ENCODE measurements at places on chromosomes 13 and 19. TPM values are rescaled to one million over a fixed set of nuclear protein-coding genes. Genes with fewer than 3 reads are reported as not detected.

GJA3 gene
- 0.74 TPM for total RNA-seq

ARGLU1 gene
- total RNA-seq = 97.2 TPM

OXGR1 gene
- total RNA-seq = not detected

RFPL4AL1 gene
- total RNA-seq = not detected

MBOAT7 gene
- total RNA-seq = 71.0 TPM

ZFP82 gene
- total RNA-seq = 7.8 TPM

KISS1R gene
- total RNA-seq = 1.0 TPM

CEACAM7 gene
- total RNA-seq = not detected

- DNase-seq = no peak
Observed at GRCh38 chr13:106433066-106433465, 102.4 kb downstream of the EFNB2 start.

DNA sequence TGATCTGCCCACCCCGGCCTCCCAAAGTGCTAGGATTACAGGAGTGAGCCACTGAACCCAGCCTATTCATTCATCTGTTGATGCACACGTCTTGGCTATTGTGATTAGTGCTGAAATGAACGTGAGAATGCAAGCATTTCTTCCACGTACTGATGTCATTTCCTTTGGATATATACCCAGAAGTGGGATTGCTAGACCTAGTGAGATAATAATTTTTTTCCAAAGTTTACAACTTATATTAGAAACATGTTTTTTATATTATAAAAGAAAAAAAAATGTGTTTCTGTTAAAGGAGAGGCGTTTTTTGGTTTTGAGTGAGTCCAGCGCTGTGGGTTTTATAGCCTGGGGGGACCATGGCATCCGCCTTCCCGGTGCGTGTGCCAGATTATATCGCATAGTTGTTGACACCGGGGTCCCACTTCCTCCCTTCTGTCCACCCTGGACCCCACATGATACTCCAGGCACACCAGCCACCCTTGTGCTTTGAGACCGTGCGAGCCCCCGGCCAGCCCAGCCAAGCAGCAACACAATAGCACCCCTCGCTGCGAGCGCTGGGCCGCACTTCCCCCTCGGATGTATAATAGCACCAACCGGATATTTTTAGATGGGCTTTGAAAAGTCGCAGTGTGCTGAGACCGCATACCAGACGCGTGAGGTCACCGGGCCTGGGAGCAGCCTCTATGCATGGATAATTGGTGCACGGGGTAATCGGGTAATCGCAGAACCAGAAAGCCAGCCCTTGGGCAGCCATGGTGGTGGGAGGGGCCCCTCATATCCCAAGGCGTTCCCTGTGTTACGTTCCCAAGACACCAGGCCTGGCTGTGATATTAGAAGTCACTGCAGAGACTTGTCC, 59.6 kb downstream of the MYO9B start:
- DNase-seq = peak; percentile 17

DNA sequence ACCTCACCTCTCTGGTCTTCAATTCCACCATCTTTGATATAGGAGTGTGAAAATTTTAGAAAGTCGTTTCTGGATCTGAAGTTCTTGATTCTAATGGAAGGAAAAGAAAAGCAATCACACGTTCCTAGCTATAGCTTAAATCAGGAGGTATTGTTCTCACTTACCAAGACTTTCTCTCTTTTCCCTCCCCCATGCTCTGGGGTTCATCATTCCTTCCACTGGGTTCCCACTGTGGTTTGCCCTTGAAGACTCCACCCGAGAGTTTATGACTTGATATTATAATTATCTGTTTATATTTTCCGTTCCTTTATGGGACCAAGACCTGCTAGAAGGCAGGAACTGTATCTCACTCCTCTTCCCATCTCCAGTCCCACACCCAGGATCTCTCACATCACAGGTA, 76.6 kb downstream of the AKAP11 start:
- no peak for DNase-seq

- no peak for DNase-seq
Observed at GRCh38 chr13:48188131-48188530, 44.9 kb upstream of the ITM2B start.

GRCh38 chr13:40446365-40446764, 220.1 kb downstream of the FOXO1 start:
- no peak for DNase-seq

DNA sequence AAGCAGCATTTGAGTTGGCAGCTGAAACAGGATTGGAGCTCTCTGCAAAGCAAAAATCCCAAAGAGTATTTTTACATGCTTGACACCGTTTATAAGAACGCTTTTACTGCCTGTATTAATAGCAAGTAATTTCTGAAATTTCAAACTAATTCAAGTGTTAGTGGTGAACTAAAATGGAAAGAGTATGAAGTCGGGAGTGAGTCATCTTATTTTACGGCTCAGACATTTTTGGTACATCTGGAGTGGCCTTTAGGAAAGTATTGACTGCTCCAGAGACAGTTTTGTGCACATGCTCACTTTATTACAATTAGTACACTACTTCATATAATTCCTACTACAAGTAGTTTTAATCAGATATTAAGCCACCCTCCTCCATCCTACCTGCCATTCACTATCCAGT, 167.4 kb downstream of the SLITRK6 start:
- no peak for DNase-seq

DNA sequence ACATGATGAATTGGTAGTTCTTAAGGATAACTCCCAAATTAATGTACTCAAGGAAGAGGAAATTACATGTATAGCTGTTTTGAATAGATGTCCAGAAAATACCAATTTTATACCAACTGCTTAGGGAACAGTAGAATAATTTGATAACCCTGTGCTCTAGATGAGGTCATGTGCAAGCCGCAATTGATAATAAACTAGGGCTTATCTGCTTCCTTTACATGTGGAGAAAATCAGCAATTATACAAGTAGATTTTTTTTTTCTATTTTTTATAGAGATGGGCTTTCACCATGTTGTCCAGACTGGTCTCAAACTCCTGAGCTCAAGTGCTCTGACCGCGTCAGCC, 9.3 kb downstream of the TPT1 start:
- DNase-seq = no peak

GRCh38 chr19:6476155-6476895, 5.3 kb downstream of the DENND1C start:
- DNase-seq = peak; percentile 63

GRCh38 chr19:45492627-45493470, 4.0 kb downstream of the RTN2 start:
- DNase-seq = no peak

DNA sequence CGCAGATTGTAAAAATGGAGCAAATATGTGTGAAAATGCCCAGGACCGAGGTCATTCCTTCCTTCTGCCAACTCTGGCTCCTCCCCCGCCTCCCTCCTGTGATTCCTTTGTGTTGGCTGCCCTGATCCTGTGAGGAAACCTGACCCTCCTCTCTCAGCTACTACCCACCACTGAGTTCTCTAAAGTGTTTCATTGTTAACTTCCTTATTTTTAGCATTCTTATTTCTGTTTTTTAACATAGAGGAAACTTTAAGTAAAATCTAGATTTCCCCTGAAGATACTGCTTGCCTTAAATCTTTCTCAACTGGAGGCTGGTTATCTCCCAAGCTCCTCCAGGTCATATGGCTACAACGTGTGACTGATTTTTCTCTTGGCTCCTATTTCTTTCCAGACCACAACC, 21.7 kb upstream of the FBXL3 start:
- DNase-seq = no peak

DNA sequence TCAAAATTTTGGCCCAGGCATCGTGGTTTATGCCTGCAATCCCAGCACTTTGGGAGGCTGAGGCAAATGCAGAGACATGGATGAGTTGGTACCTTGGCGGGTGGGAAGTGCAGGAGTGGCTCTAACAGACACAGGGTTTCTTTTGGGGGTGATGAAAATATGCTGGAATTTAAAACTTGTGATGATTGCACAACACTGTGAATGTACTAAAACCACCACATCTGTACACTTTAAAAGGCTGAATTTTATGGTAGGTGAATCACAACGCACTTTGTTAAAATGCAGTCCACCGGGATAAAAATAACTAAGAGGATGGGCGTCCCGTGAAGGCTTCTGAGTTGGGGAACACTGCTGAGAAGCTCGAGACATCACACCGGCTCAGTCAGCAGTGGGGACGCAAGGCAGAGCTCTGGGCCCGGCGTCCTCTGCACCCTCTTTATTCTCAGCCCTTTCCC, 47.1 kb downstream of the MLLT1 start:
- DNase-seq = no peak

GRCh38 chr13:97141097-97141496, 81.0 kb upstream of the MBNL2 start:
- DNase-seq = no peak

DNA sequence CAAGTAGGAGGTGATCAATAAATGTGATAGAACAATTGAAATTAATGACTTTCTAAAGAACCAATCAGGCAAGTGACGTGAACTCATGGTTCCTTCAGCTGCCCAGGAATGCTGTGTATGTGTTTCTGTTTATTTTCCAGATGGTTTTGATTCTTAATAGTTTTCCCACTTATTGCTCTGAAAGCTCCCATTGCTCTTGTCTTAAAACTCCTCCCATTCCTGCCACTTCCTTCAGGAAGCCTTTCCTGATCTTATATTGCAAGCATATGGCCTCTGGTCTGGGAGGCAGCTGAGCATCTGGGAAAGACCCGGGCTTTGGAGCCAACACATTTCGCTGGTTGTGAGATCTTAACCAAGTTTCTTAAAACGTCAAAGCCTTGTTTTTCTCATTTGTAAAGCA, 17.1 kb upstream of the LATS2 start:
- DNase-seq = no peak

- DNase-seq = no peak
Observed at GRCh38 chr19:5882421-5882968, 12.2 kb upstream of the FUT5 start.

DNA sequence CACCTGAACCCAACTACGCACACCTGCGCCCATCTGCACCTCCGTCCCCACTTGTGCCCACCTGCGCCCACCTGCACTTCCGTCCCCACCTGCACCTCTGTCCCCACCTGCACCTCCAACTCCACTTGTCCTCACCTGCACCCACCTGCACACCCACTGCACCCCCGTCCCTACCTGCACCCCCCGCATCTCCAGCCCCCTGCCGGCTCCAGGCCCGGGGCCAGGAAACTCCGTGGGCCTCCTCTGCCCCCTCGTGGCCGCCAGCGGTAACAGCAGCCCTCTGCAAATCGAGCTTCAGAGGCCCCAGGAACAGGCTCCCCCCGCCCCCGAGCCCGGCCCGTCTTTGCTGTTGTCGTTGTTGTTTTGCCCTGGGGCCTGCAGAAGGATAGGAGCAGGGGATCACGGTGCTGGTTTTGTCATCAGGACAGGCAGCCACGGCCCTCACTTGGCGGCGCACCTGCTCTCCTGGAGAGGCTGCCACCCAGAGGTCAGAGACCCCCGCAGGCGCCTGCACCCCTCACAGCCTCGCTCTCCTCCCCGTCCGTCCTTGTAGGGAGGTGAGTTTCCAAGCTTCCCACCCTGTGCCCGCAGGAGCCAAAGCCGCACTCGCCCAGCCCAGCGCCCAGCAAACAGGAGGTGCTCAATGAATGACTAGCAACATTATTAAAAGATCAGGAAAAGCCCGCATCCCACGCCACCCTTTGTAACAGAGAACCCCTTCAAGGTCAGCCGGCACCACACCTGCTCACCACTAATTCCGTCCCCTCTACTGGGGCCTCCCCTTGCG, 65.4 kb downstream of the GNG7 start:
- DNase-seq = peak; percentile 82

GRCh38 chr13:108957369-108958012, 328.1 kb downstream of the MYO16 start:
- DNase-seq = no peak

GRCh38 chr19:29971648-29972047, 29.6 kb downstream of the URI1 start:
- DNase-seq = no peak
